ENCODE measurements at places on chromosomes 1 and 21.

DNA sequence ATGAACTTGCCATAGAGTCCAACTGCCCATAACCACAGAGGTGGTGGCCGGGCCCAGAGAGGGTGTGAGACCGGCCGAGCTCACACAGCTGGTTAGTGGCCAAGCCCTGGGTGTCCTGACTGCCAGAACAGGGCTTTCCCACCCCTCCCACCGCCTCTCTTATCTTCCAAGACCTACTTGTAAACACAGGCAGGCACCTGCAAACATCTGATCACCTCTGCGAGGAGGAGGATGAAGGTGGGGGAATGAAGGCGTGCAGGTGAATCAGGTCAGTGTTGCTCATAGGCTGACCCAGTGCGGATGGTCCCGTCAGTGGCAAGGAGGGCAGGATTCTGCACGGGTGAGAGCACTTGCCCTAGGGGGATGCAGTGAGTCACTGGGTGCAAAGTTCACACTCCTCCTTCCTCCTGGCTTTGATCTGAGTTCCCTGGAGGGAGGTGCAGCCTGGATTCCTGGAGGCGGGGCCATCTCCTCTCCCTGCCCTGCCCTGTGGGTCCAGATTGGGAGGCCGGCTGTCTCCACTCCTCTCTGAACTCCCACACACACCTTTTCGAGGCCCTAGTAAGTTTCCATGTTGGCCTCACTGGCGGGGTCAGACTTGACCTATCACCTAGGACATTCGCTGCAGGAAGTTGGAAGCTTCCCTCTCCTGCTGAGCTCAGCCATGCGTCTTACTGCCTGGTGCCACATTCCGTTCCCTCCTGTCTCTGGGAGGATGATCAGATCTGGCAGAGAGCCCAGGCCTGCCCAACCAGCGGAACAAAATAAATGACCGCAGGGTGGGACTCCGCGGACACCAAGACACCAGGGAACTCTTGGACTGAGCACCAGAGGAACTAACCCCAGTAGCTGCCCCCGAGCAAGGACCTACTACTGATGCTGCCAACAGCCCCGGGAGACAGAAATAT is 7.3 kb downstream of the UQCRHL start:
- no peak for DNase-seq

DNA sequence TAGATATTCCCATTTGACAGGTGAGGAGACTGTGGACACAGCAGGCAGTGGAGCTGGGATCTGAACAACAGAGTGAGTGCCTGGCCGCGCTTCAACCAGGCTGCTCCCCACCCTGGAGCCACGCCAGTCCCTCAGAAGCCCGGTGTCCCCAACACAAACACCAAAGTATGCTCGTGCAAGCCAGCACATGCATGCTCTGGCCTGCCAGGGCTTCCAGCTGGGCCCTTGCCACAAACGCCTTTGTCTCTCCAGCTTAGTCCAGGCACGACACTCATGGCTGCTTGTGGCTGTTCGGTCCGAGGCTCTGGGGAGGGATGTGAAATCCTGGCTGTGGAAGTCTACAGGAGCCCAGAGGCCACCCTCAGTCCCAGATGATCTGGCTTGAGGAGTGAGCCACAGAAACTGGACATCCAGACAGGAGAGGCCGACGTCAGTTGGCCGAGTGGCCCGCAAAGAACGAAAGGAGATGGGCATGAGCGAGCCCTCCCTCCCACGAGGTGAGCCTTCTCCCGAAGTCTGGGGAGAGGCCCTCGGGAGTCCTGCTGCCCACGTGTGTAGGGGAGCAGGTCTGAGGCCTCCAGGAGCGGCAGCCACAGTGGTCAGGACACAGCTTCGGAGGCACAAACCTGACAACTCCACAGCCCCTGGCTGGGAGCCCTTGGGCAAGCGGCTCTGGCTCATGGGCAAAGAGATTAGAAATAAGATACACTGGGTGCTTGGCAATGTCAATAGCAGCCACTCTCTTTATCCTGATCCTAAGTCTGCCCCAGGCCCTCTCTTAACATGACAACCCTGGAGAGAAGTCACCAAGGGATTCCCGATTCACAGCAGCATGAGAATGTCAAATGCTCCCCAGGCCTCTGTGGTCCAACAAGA is 117.1 kb upstream of the IFFO2 start:
- no peak for DNase-seq

DNA sequence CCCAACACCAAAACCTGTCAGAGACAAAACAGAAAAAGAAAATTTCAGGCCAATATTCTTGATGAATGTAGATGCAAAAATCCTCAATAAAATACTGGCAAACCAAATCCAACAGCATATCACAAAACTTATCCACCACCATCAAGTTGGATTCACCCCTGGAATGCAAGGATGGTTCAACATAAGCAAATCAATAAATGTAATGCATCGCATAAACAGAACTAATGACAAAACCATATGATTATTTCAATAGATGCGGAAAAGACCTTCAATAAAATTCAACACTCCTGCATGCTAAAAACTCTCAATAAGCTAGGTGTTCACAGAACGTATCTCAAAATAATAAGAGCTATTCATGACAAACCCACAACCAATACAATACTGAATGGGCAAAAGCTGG is 3.8 kb upstream of the OR2L5 start:
- DNase-seq, result no peak

DNA sequence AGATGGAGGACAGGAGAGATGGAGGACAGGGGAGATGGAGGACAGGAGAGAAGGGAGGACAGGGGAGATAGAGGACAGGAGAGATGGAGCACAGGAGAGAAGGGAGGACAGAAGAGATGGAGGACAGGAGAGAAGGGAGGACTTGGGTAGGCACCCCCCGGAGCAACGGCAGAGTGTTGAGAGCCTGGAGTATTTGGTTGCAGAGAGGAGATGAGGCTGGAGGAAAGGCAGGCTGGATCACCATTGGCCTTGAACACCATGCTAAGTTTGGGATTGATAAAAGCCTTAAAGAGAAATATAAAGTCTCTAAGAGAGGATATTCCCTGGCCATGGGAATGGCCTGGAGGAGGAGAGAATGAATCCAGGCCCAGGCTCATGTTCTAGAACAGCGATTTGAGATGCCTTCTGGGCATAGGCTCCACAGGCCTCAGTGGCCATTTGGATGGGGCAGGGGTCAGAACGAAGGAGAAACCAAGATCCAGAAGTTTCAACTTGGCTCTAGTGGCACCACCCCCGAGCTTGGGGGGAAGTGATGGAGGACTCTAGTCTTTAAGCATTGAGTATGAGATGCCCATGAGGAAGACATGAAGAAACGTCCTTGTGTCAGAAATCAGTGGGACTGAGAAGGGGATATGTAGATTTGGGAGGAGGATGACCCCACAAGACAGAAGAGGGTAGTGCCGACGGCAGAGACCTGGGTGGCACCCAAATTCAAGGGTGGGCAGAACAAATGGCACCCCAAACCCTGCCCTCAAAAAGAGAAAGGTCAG is 47.9 kb upstream of the EDN2 start:
- DNase-seq, result no peak

- DNase-seq, result no peak
These were observed 8.0 kb downstream of the OR2L3 start for GRCh38 chr1:248054671-248055070.

- no peak for DNase-seq
These were observed 106.4 kb downstream of the CTH start for GRCh38 chr1:70517444-70517843.

DNA sequence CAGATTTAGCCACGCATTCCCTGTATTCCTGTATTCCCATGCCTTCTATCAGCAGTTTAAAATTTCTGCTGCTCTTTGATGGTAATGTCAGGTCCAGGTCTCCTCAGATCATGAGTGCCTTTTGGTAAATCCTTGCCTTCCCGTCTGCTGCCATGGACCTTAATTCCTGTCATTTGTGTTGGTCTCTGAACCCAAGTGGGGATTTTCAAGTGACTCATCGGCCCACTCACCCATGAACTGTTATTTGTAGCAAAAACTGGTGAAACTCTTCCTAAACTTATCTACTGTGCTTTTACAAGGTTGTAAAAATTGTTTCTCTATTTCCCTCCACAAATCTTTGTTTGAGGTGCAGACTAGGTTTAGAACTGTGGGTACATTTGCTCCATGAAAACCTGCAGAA is 47.4 kb downstream of the ACTN2 start:
- DNase-seq, result no peak

GRCh38 chr1:230268371-230269170 is 157.6 kb downstream of the PGBD5 start:
- no peak for DNase-seq

All from stimulated activated CD4-positive, alpha-beta T cell treated with anti-CD3 and anti-CD28 coated beads, TNF-alpha, amount 100 ng/mL, for 1 hour (primary cell).